ENCODE measurements at places on chromosomes 7 and 10.
A peak's percentile ranks its signal among the peaks of the same experiment; 100 is the strongest.

GRCh38 chr7:6448943-6449543 is 1.3 kb upstream of the DAGLB start:
- DNase-seq, result no peak

DNA sequence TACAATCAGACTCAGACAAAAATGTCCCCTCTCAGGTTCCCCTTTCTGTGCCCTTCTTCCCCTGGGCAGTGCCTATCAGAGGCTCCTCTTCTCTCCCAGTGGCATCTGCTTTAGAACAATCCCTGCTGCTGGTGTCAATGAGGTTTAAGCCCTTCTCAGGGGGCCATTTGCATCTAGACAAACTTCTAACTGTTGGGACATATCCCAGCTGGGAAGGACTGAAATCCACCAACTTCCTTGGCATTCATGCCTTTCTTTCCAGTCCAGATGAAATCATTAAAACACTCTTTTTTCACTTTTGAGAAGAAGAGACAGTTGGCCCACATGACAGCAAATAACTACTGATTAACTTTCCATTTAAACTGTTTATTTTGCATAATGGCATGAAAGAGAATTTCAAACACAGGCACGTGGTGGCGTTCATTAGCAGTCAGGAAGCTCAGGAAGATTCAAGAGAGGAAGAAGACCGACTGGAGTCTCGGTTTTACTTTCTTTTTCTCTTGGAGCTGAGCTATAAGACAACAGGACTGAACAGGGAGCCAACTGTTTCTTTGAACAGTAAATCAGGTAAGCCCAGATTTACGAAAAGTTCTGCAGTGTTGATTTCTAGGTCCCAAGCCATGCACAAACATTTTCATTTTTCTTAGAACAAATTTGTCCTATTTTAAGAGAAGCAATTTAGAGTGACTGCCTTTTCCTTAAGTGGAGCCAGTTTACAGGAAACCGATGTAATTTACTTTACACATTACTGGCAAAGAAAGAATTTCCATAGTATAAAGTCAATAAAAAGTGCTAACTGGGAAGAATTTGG is at the start of gene GIMAP2:
Gene GIMAP2, plus strand, starts transcription at position 488 of the 811 bp plus-strand sequence. CDS start 1,354 bp downstream, outside the sequence.
- DNase-seq, result peak; percentile 43

DNA sequence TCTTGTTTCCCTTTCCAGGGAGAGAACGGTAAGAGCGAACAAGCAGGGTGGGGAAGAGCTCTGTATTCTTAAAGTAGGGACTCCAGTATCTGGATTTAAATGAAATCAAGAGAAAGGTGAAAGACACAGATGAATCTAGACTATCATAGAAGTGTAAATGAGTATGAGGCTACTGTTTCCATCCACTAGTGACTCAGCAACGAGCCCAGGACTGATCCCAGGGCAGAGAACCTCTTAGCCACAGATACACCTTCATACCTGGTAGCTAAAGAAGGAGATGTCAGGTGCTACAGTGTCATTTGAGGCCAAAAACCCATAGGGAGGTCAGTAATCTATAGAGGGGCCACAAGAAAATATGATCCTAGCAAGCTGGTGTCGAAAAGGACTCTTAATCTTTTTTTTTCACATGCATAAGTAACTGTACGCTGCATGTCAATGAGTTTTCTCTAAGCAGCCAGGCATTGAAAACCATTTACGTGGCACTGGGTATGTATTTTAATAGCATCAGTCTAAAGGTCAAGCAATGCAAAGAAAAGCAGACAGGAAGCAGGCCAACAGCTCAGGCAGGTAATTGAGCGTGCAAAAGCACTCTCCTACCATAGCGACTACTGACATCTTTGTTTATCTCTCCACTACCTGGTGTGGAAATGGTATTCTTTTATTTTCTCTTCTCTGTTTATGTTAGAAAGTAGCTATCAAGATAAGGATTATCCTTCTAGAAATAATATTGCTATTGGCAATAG is 91.5 kb upstream of the EGR2 start:
- no peak for DNase-seq

DNA sequence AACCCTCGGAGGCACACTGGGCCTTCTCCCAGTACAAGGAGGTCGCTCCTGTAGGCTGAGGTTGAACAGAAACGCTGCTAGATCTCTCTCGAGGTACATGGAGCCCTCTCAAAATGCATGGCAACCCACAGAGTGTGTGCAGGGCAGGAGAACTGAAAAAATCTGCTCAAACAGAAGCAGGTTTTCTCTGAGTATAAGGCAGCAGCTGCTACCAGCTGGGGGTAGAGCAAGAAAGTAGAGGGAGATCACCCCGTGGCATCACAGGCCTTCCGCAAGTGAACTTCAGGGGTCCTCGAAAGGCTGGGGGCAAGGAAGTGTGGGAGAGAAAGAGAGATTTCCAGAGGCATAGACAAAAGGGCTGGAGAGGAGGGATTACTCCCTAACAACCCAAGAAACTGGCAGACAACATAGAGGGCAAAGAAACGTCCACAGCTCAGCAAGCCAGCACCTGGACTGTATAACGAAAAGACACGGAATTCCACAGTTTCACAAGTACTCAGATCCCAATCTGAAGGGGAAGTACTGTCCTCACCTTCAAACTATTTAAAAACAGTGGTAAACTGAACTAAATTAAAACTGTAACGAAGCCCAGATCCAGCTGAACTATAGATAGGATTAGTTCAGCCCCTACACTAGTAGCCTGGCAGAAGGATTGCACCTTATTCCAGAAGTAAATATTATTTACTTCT is 299.2 kb downstream of the IPMK start:
- no peak for DNase-seq

- DNase-seq, result no peak
Observed at GRCh38 chr7:55903985-55904759, 16.9 kb downstream of the ZNF713 start.

DNA sequence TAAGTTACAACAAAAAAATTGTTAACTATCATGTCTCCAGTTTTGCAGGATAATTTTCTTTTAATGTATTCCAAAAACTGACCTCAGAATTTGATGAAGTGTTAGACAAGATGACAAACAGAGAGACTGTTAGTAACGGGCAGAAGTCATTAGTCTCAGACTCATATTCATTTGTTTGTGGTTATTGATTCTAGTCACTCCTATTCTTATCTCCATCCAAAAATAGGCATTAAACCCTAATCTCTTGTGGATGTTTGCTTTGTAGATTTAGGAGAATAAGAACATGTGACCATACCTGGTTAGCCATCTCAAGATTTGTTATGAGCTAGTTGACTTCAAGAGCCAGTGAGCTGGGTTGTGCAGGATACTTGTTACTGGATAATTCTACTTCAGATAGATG is 261.1 kb downstream of the AUTS2 start:
- DNase-seq, result no peak

DNA sequence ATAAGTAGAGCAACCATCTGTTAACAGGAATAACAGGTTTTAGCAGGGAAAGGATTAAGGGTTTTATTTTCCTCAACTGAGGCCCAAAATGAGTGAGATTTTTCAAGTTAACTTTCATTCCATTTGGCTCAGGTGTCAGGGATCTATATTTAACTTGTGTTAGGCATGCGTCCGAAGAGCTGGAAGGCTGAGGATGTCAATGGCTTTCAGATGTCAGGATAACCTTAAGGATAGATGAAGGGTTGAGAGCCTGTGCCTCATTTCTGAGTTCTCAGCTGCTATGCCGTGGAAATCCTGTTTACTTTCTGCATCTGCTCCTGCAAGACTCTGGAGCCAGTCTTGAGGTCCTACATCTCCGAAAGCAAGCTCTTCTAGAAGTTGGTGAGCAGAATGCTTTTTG is 36.4 kb upstream of the CD36 start:
- DNase-seq, result no peak

GRCh38 chr7:154415709-154416399 is 363.7 kb downstream of the DPP6 start:
- DNase-seq, result no peak

- DNase-seq, result no peak
Observed at GRCh38 chr7:102321351-102322201, 34.7 kb downstream of the SPDYE6 start.

DNA sequence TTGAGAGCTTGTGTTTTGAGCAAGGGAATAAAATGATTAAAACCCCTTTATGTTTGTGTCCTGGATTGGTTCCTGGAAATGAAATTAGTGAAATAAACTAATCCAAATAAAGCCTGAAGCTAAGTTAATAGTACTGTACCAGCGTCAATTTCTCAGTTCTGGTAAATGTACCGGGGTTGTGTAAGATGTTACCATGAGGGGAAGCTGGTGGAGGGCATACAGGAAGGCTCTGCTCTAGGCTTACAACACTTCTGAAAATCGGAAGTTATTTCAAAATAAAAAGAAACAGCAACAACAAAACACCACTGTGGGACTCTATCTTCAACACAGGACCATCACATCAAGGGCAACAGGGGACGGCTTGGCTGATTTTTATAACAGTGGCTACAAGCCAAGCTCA is 257.0 kb downstream of the CREB5 start:
- no peak for DNase-seq

DNA sequence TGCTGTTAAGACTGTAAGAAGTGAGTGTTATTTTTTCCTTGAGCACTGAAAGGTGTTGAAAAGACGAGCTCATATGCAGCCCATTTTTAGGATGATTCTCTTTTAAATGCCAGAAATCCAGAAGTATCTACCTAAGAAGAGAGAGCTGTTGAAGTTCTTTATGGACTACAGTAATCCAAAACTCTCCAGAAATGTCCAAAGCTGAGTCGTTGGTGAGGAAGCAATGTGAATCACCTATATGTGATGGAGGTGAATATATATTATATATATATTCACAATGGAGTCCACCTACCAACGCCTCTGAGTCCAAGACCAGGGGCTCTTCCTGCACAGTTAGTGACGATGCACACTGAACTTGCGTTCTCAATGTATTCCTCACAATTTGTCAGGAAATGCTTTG is 252.7 kb upstream of the PITRM1 start:
- no peak for DNase-seq

DNA sequence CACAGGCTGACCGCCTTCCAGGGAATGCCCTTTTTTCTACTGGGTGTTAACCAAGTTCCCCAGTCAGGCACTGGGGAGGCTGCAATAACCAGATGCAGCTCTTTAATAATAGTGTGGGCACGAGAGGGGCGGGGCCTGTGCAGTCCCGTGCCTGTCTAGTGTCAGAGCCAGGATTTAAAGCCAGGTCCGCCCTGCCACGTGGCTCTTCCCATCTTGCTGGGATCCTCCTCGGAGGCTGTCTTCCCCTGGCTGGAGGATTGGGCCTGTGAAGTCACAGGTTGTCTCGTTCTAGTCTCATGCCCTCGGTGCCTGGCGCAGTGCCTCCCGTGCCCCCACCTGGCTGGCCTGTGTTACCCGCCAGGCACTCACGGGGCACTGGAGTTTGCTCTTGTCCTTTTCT is 25.2 kb downstream of the TMEM120A start:
- DNase-seq, result no peak

DNA sequence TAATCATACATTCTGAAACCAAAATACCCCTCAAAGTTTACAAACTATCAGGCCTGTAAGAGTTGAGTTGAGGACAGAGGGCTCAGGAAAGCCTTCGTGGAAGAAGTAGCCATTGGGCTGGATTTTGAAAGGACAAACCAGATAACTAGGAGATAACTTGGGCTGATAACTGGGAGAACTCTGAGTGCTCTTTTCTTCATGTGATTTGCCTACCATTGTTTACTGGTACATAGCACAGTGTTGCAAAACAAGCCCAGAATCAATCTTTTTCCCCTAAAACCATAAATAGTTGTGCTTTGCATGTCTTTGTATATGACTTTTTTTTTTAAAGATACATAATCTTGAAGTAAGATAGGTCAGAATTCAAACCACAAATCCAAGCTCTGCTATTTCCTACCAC is 106.7 kb upstream of the ITGB1 start:
- DNase-seq, result no peak

- DNase-seq, result no peak
Observed at GRCh38 chr10:5710859-5711258, 26.2 kb downstream of the TASOR2 start.

- no peak for DNase-seq
Observed at GRCh38 chr7:116776046-116776445, 86.3 kb upstream of the CAPZA2 start.

GRCh38 chr10:93138113-93138870 is 64.6 kb downstream of the CYP26A1 start:
- DNase-seq, result no peak

DNA sequence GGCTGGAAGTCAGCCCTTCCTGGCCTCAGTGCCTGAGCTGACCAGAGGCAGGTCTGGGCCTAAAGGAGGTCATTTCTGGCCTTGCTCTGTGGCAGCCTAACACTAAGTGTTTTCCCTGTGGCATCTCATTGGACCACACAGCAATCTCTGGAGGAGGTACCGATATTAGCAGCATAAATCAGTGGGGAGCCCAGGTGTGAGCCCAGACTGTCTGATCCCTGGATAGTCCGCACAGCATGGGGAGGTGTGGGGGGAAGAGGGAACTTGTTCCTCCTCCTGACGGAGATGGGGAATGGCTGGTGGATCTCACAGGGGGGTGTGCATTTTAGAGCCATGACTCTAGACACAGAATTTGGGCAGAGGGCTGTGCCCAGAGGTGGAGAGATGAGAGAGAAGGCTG is 11.0 kb upstream of the PPIF start:
- DNase-seq, result no peak

DNA sequence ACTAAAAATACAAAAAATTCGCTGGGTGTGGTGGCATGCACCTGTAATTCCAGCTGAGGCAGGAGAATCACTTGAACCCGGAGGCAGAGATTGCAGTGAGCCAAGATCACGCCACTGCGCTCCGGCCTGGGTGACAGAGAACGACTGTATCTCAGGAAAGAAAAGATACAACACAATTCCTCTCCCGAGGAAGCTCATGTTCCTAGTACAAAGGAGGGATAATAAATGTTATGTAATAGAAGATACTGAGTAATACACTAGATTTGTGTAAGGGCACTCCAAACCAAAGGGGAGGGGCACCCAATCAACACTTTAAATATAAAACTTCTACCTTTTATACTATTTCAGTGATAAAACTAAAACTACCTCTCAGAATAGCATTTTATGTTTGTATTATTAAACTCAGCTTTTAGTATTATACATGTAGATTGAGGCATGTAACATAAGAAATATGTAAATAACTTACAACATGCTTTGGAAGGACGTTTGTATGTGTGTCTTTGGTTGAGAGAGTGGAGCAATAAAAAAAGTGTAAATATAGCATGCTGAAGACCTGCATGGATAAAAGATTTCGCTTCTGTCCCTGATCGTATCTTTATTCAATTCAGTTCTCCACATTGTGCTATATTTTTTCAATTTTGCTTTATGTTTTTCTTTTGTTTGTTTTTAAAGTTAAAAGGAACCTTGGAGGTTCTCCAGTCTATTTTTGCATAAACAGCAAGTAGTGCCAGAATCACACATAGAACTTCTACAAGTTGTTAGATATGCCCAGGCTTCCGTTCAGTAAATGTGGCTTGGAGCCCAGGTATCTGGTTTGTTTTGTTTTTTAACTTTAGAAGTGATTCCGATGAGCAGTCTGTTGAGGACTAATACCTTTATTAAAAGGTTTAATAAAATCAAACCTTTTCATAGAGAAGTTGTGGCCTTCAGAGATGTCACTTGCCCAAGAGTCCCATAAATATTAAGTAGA is 71.9 kb downstream of the WAC start:
- no peak for DNase-seq

GRCh38 chr7:82167558-82168314 is 275.8 kb downstream of the CACNA2D1 start:
- no peak for DNase-seq
